ENCODE measurements at places on chromosomes 4 and X. TPM values are rescaled to one million over a fixed set of nuclear protein-coding genes. Genes with fewer than 3 reads are reported as not detected.
A peak's percentile ranks its signal among the peaks of the same experiment; 100 is the strongest.

Gene CXCL8
- total RNA-seq, result 26.4 TPM

Gene PDCL2
- not detected for total RNA-seq

Gene ACE2
- not detected for total RNA-seq

Gene TBC1D1
- 97.1 TPM for total RNA-seq

Gene TLL1
- not detected for total RNA-seq

Gene TMSB15A
- 44.2 TPM for total RNA-seq

Gene NEIL3
- 26.8 TPM for total RNA-seq

Gene ASB12
- not detected for total RNA-seq

Gene UCP1
- total RNA-seq, result not detected

Gene IQSEC2
- total RNA-seq, result 4.8 TPM

Gene WDR1
- 301 TPM for total RNA-seq

Gene TCEAL6
- not detected for total RNA-seq

Gene OTC
- not detected for total RNA-seq

Gene CLDN34
- not detected for total RNA-seq

DNA sequence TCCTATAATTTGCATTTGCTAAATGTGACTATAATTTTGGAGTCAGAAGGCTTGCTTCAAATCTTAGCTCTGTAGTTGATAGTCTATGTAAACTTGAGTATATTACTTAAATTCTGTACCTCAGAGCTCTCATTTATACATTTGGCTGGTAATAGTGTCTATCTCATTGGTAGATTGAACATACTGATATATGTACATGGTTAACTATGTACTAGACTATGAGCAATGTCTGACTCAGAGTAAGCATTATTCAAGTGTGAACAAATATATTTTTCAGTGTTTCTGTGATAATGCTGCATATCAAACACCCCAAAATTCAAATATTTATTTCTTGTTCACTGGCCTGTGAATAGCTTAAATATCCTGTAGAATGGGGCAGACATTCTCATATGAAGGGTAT lies 1568.9 kb upstream of the PABPC4L start:
- DNase-seq, result no peak

DNA sequence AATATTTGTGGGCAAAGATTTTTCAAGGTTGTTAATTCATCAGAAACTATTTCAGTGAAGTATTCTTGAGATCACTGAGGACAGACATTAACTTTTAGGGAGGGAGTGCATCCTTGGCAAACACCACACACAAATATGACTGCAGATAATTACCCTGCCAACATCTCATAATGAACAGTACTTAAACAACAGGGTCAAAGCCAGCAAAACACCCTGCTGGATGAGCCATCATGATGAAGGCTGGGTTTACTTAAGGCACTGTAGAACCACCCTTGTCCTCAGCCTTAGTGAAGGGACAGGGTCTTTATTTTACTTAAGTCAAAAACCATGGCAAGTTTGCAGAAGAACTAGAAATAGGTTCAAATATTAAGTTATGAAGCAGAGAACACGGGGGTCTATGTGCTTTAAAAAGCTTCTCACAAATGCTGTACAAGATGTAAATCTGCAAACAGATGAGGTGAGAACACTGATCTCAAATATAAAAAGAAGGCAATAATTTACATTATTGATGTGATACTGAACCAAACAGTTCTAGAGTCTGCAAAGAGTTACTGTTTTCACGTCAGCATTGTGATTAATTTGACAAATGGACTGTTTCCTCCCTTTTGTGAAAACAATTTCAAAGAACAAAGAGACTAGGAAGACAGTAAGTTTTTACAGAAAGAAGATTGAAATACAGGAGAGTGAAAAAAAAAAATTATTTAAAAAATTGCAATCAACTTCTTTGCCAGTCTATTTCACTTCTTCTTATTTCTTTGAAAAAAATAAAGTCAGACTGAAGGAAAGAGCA lies 28.2 kb downstream of the TAPT1 start:
- DNase-seq, result no peak

- no peak for DNase-seq
These were observed 46.3 kb upstream of the LONRF3 start for GRCh38 chrX:118928151-118928550.

DNA sequence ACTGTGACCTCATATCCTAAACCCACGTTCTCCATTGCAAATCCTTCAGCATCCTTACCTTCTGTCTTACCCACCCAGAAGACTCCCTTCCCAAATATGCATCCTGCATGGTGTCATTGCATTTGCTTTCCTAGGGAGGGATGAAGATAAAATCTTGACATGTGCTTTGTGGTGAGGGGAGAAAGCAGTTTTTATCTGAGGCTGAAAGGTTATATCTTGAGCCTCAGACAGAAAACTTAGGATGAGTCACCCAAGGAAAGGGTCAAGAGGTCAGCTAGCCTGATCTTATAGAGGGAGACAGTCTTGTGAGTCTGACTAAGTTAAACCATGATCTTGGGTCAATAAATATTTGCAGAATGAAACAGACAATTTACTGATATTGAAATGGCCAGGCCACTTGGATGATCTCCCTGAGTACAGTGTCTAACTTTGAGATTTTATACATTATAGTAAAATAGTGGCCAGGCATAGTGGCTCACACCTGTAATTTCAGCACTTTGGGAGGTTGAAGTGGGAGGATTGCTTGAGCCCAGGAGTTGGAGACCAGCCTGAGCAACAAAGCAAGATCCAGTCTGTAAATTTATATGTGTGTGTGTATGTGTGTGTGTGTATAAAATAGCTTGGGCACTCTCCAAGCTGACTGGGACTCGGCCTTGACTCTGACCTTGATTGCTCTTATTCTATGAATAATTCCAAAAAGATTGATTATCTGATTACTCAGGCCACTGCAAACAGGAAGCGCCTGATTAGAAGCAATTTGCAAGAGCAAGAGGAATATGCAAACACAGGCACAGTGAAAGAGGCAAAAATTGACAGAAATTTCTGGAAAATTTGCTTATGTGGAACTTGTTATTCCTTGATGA lies 15.4 kb upstream of the FAM9C start:
- DNase-seq, result no peak

DNA sequence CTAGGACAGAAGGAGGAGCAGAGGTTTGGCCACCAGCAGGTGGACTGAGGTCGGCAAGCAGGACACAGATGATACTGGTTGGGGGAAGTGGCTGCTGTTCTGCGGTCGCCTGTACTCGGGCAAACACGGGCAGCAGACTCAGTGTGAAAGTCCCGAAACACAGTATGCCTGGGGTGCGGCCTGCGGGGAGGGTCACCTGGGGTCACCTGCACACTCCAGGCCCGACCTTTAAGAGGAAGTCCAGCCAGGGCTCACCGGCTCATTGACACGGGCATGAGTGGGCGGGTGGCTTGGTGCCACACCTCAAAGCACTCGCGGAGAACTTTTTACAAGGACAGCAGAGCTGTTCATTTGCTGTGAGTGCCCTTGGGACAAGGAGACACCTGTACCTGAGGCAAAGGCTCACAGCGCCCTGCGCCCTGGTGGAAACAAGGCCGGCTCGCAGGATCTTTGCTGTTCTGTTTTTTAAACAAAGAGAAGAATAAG lies 71.5 kb upstream of the MXD4 start:
- no peak for DNase-seq

GRCh38 chrX:144333429-144333828 lies 449.6 kb downstream of the UBE2NL start:
- DNase-seq, result no peak

GRCh38 chr4:83920375-83920774 lies 384.5 kb downstream of the GPAT3 start:
- no peak for DNase-seq

DNA sequence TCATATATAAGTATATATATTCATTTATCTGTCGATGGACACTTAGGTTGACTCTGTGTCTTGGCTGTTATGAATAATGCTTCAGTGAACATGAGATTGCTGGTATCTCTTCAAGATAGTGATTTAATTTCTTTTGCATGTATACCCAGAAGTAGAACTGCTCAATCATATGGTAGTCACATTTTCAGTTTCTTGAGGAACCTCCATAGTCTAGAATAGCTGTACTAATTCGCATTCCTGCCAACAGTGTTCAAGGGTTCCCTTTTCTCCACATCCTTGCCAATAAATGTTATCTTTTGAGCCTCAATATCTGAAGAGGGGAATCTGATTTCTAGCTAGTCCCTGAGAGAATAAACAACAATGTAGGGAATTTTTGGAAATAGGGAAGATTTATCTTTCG lies 32.4 kb upstream of the CCNG2 start:
- no peak for DNase-seq

DNA sequence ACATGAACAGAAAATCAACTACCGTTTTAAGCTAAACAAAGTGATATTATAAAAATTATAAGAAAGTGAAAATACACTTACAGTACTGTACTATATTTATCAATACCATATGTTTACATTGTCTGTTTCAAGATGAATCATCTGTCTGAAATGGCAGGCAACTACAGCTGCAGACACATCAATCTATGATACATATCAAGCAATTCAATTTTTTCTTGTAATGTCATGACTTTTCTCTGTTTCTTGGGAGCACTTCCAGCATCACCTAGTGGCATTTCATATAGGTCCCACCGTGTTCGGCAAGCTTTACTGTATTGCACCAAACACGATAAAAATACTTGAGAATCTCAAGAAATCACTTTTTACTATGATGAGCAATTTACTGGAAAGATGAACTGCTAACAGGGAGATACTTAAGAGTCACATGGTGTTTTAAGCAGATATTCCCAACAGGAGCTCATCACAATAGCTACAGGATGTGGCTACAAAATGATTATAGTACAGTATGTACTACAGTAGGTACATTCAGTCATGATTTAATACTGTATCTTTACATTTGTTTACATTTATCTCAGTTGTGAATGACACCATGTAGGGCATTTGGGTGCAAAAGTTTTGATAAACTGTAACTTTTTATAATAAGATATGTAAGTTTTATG lies 207.4 kb downstream of the ADAM29 start:
- DNase-seq, result no peak

GRCh38 chr4:72410158-72410557 lies 158.9 kb downstream of the ADAMTS3 start:
- no peak for DNase-seq

- DNase-seq, result no peak
These were observed 36.5 kb downstream of the HERC3 start for GRCh38 chr4:88628746-88629145.

GRCh38 chr4:110867251-110867960 lies 244.5 kb upstream of the PITX2 start:
- no peak for DNase-seq

DNA sequence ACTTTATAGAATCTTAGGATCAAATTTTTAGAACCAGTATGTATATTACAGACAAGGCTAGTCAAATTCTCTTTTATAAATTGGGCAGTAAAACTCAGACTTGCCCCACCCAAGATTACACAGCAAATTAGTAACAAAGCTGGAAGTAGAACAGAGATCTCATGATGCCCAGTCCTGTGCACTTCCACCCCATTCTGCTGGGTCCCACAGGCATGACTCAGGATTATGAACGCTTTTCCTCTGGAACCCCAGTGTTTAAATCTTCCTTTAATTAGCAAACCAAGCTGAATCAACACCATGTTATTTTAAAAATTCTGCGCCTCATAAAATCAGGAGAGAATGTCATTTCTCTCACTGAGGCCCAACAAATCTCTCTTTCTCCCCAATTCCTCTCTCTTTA lies 1.5 kb upstream of the IL13RA2 start:
- DNase-seq, result no peak

DNA sequence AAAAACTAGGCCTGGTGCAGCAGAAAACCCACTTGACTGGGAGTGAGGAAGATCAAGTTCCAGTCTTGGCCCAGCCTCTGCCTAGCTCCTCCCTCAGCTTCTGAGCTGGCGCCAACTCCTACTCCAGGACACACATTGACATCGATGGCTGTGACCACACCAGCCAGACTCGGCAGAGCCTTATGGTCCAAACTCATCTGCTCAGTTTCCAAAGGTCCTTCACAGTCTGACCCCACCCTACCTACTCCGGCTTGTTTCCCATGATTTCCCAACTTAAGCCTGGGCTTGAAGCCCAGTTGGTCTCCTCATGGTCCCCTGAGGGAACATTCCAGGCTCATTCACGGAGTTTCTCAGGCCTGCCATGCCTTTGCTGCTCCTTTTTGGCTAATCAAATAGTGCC lies 10.1 kb downstream of the ELF4 start:
- no peak for DNase-seq

GRCh38 chr4:24889991-24890390 lies 22.9 kb downstream of the CCDC149 start:
- DNase-seq, result no peak

DNA sequence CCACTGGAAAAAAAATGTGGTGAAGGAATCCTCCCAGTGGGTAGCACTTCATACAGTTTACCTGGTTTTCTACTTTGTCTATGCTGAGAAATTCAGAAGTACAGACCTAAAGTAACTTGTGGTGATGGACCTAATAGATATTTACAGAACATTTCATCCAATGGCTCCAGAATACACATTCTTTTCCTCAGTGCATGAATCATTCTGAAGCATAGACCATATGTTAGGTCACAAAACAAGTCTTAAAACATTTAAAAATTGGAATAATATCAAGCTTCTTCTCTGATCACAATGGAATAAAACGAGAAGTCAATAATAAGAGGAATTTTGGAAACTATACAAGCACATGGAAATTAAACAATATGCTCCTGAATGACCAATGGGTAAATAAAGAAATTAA lies 450.1 kb upstream of the INTU start:
- DNase-seq, result no peak

- DNase-seq, result no peak
These were observed 3.7 kb downstream of the PRDM5 start for GRCh38 chr4:120918788-120919187.

DNA sequence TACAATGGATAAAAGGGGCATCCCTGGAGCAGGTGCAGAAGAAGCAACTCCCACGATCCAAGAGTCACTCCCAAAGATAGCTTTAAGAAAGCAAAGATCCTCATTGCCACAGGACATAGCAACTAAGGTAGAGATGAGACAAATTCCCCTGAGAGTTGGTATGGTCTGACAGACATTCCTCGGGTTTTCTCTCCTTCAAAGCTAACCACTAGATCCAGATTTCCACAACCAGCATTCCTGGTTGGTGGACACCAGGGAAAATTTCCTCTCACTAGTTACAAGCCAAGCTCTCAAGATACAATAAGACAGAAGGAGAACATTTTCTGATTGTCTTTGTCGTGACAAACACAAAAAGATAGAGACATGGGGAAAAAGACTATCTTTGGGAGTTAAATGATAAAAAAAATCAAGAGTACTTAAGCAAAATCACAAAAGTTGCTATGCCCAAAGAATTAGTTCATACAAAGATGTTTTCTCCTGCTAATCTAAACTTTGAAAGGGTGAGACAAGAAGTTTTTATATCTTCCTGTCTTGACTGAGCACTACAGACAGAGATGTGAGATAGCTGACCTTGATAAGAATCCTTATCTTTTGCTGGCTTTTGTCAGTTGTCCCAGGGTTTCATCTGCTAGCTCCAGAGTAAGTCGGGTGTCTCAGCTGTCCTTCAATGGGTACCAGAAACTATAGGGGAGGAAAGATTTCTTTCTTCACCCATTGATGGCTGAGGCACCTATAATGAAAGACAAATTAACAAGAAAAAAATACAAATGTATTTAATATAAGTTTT lies 200.5 kb downstream of the CENPC start:
- no peak for DNase-seq

- no peak for DNase-seq
These were observed 196.2 kb upstream of the PGRMC2 start for GRCh38 chr4:128483816-128484215.

GRCh38 chrX:13015536-13016236 lies 28.7 kb downstream of the FAM9C start:
- peak; percentile 56 for DNase-seq
